SK-N-DZ (cell line): ENCODE measurements at places on chromosomes 4 and X.

- DNase-seq, result no peak
Observed at GRCh38 chr4:53461244-53461643, 83.8 kb downstream of the FIP1L1 start.

DNA sequence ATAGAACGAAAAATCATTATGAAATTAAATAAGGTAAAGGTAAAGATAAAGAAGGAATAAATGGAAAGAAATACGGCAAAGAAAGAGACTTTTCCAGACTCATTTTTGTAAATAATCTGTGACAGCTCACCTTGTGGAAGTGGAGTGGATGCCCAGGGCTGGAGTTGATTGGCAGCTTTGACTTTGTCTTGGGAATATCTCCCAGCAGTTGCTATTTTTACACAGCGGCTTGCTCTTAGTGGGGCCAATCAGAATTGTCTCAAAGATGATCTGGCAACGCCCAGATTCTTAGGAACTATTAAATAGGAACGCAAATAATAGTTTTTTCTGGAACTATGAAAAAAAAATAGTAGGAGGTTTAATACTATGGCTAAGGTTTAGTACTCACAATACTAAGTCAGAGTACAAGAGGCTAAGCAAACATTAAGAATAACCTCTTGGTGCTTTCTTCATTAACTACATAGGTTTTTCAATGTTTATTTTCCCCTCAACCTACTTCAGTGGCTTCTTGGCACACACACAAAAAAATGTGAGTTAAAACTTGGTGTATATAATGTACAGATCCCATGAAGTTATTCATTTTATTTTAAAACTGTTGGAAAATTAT lies 132.7 kb downstream of the TRAM1L1 start:
- no peak for DNase-seq

- DNase-seq, result peak; percentile 10
Observed at GRCh38 chrX:116667346-116668134, 204.8 kb upstream of the CT83 start.

DNA sequence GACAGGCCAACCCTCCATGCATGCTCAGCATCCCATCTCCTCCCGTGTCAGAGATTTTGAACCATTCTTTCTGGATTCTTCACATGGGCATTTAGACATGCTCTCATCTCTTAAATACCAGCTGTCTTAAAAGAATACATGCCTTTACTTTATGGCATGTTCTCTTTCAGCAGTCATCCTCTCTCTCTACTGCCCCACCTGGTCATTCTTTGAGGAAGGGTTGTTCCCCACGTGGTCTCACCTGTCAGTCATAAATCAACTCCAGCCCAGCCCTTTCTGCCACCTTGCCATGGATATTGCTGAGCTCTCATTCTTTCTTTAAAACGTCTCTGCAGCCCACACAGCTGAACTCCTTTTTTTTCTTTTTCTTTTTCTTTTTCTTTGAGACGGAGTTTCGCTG lies 111.3 kb downstream of the ARHGAP10 start:
- DNase-seq, result no peak

DNA sequence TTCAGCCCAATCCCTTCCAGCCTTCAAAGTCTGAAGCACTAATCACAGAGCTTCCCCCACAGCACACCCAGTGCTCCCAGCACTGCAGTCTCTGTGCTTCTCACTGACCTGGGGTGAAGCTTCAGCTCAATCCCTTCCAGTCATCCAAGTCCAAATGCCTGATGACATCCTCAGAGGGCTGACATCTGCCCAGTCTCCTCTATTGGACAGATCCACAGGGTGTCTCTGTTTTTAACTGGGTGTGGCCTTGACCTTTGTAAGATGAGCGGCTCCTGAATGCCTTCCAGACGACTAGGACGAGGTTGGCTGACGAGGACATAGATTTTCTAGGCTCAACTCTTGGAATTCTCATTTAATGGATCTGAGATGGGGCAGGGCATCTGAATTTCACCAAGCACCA lies 7.6 kb upstream of the SLC2A9 start:
- DNase-seq, result no peak

DNA sequence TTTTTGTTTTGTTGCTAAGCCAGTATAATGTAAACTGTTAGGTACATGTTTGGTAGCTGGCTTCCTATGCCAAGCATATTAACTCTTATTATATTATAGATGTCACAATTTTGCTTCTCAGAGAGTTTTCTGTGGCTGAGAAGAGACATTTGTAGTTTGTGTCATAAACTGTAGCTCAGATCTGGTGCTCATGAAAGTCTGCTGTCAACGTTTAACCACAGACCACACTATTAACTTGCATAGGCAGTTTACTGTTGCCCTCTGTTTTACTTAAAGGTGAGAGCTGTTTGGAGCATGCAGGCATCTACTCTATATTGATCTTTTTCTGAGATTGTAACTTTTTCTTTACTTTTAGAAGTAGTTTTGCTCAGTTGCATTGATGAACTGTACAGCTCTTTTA lies 166.8 kb downstream of the TLL1 start:
- no peak for DNase-seq

GRCh38 chr4:88216395-88216794 lies 58.0 kb upstream of the ABCG2 start:
- no peak for DNase-seq

- no peak for DNase-seq
Observed at GRCh38 chrX:15391850-15392249, 7.6 kb upstream of the VEGFD start.

- DNase-seq, result no peak
Observed at GRCh38 chrX:78237127-78237526, 90.3 kb downstream of the CYSLTR1 start.

- no peak for DNase-seq
Observed at GRCh38 chr4:67674098-67674497, 26.9 kb downstream of the UBA6 start.

DNA sequence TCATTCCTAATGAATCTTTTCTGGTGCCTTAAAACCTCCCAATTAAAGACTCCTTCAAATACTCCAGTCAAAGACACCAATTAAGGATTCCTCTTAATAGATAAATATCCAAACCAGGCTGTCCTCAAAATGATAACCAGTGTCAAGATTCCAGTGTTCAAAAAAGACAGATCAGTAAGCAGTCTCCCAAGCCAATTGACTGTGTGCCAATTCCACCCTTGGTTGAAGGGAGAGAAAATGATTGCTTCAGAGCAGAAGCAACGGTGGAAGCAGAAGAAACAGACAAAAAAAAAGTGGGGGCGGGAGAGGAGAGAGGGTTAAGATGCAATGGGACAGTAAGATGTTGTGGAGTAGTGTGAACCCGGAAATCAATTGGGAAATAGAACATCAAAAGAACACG lies 216.0 kb upstream of the FTHL17 start:
- DNase-seq, result no peak

DNA sequence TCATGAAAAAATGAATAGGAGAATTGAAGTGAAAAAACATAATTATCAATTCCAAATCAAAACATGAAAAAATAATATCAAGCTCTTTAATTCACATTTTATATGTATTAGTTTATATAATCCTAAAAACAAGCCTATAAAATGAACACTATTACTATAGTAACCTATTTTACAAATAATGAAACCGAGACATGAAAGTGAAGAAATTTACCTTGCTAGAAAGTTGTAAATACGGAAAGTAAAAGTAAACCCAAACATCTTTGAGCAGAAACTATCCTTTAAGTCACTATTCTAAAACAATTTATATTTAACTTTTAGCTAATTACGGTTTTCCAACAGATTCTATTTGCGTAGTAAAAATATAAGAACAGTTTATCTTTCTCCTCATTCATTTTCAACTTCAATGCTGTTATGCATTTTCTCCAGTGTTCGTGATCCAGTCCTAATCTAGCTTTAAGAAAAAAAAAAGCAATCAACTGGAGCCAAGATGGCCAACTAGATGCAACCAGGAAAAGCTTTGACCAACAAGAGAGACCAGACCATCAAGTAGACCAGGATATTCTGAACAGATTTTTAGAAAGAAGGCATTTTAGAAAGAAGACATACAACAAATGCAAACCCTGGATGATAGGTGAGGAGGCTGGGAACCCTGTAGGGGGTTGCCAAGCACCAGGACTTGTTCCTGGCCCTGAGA lies 67.0 kb downstream of the DDX53 start:
- DNase-seq, result no peak

GRCh38 chr4:62531731-62532130 lies 1331.6 kb downstream of the ADGRL3 start:
- peak; percentile 1 for DNase-seq

DNA sequence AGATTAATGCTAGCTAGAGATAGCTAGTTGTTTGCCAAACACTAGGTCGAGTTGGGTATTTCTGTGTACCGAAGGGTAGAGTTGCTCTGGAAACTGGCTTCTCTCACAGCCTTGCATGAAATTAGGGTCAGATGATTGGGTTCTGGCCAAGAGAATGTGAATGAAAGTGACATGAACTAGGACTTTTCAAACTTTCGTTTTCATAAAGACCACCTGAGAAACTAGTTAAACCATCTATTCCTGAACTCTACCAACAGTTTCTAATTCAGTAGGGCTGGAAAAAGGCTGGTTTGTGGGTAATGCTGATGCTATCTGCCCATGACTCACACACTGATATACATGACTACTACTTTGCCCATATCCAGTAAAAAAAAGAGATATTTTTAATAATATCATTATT lies 157.6 kb downstream of the GASK1B start:
- DNase-seq, result no peak

DNA sequence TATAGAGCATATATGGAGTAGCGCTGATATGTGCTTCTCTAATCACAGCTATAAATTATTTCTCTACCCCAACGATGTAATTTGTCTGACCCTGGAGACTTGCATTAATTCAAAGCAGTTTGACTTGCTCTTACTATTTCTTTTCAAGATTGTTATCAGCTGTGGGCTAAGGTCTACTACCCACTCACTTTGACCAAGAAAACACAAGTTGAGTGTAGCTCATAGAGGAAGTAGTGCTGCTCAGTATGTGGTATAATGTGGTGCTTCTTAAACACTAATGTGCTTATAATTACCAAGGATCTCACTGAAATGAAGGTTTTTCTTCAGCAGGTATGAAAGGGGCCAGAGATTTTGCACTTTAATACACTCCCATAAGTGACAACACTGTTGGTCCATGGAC lies 70.1 kb downstream of the INPP4B start:
- no peak for DNase-seq

DNA sequence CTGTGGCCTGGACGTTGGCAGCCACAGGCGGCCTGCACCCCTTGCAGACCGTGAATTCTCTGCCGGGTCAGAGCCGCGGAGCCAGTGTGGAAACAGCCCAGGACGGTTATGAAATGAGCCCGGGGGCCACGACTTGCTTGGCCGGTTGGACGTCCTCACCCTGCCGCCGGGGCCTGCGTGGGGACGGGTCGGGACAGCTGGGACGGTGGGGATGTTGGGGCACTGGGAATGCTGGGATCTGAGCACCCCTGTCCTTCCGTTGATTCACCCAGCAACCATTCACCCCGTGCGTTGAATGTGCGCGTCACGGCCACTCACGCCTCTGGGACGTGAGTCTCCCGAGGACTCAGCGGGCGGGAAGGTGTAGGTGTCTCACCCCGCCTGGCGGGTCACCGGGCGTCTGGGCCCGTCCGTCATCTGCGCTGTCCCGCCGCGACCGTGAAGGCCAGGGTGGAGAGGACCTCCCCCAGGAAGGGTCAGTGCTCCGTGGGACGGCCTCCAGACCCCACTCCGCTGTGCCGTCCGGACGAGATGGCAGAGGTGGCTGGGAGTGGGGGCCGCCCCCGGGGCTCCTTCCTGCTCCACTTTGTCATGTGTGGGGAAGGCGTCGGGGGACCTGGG lies 4.5 kb upstream of the PLCXD1 start:
- DNase-seq, result no peak

DNA sequence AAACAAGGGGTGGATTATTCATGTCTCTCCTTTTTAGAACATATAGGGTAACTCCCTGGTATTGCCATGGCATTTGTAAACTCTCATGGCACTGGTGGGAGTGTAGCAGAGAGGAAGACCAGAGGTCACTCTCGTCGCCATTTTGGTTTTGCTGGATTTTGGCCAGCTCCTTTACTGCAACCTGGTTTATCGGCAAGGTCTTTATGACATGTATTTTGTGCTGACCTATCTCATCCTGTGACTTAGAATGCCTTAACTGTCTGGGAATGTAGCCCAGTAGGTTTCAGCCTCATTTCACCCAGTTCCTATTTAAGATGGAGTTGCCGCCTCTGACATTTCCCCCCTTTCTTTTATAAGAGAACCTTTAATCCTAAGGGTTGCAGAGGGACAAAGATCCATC lies 45.8 kb downstream of the MGST2 start:
- DNase-seq, result no peak

GRCh38 chr4:188639479-188640100 lies 500.3 kb downstream of the TRIML1 start:
- DNase-seq, result no peak

- DNase-seq, result no peak
Observed at GRCh38 chrX:49030283-49030682, 12.9 kb downstream of the TFE3 start.

GRCh38 chr4:104492183-104492771 lies 2.4 kb downstream of the CXXC4 start:
- peak; percentile 71 for DNase-seq

DNA sequence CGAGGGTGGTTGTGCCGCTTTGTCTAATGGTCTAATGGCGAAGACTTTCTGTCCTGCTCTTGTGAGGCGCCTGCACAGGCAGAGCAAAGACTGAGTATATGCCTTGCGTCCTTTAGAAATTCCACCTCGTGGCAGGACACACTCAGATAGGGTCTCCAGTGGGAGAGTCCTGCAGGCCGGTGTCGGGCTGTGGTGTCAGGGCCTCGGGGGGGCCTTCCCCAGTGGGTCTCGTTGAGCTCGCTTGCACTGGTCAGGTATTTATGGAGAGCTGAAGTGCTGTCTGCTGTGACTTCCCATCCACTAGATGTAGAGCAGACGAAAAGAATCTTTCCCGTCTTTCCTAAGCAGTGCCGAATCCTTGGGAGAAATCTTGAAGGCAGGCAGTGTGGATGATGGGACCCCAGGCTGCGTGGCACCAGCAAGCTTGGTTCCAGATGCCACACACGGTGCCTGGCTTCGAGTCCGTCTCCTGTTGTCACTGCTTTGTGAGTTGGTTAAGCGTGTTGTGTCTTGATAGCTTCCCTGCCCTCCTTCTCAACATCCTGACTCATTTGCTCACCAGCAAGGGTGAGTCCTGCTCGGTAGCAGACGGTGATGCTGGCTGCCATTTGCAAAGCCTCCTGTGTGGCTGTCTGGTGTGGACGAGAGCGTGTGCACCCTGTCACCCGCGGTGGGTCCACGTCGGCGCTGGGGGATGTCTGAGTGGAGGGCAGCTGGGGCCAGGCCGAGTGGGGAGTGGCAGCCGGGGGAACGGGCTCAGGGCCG lies 20.5 kb downstream of the MAEA start:
- DNase-seq, result no peak

DNA sequence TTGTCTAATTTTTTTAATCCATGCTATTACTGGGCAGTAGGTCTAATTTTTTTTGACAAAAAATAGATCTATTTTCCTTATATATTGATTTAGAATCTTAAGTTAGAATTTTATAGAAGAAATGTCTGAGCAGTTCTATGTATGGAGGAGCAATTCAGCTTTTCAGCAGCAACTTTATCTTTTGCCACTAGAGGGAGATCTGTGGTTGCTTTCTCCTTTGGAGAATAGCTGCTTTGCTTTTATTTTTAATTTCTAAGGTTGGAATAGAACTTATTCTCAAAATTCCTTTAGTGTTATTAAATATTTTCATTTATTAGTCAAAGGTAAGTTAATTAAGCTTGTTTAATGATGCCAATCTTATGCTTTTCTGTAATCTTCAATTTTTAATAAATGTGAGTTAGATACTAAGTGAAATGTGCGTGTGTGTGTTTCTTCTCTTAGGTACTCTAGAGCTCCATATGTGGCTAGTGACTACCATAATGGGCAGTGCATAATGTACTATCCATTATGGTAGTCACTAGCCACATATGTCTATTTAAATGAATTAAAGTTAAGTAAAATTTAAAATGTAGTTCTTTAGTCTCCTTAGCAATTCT lies 29.3 kb downstream of the FAM199X start:
- DNase-seq, result peak; percentile 4
